ENCODE measurements at places on chromosomes 13 and 19.
A peak's percentile ranks its signal among the peaks of the same experiment; 100 is the strongest.

- DNase-seq, result no peak
These were observed 63.2 kb downstream of the RAB20 start for GRCh38 chr13:110498327-110498726.

GRCh38 chr19:6185835-6186834 is 50.7 kb downstream of the ACSBG2 start:
- DNase-seq, result no peak

GRCh38 chr19:21581646-21582240 is 76.3 kb downstream of the ZNF429 start:
- DNase-seq, result no peak

- no peak for DNase-seq
These were observed 26.8 kb upstream of the MTIF3 start for GRCh38 chr13:27476943-27477703.

GRCh38 chr19:49458567-49458903 is 5.5 kb downstream of the ALDH16A1 start:
- DNase-seq, result no peak

DNA sequence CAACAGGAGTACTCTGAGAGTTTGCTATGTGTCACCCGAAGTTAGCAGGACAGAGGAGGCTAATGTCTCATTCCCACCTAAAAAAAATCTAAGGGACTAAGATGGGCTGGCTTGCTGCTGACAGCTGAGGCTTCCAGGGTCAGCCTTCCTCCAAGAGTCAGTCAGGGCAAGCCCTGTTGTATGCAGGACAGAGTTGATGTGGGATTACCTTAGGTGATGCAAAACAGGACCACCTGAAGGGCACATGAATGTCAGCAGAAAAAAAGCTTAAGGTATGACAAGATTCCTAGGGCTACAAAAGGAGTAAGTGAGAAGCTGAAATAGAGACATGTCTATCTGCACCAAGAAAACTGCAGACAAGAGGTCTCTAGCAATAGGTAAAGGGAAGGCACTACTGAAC is 151.5 kb downstream of the NHLRC3 start:
- no peak for DNase-seq

DNA sequence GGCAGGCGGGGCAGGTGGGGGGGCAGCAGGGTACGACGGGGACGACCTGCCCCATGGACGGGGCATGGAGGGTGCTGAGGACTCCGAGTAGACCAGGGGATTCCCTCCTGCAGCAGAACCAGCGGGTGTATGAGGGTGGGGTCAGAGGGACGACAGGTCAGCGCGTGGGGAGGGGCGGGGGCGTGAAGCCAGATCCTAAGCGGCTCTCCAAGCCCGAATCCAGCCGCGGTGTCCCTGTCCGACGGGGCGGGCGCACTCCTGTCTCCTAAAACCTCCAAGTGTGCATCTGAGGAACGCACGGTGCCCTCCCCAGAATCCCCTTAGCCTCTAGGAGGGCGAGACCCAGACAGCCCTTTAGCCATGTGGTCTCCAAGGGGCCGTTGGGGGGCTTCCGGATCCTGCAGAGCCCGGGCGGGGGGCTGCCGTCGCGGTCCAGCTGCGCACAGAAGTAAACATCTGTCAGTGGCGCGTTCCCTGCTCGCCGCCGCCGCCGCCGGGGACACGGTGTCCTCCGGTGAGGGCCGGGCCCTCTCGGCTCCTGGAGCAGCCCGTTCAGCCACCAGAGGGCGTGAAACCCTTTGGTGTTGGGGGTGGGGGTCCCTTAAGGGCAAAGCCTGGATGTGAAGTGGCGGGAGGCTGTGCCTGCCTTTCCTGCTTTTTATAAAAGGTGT is 730 bp downstream of the NRTN start:
- DNase-seq, result peak; percentile 68

All from lung (tissue), 17 donors.